ENCODE measurements at places on chromosomes 16 and 17.

DNA sequence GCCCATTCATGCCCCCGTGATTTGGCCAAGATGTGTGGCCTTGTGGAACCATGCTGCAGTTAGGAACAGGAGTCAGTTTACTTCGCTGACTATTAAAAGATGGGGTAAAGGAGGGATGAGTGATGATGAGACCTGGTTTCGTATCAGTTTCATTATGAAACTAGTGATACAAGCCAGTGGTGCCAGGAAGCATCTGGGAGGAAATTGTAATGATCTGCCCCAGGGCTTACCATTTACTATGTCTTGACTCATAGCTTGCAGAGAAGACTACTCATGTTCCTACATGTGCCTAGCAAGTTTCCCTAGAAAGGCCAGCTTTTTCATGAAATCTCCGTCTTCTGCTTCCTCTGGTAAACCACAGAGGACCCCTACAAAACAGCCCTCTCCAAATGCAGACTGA lies 23.2 kb downstream of the CDH3 start:
- DNase-seq, result no peak

DNA sequence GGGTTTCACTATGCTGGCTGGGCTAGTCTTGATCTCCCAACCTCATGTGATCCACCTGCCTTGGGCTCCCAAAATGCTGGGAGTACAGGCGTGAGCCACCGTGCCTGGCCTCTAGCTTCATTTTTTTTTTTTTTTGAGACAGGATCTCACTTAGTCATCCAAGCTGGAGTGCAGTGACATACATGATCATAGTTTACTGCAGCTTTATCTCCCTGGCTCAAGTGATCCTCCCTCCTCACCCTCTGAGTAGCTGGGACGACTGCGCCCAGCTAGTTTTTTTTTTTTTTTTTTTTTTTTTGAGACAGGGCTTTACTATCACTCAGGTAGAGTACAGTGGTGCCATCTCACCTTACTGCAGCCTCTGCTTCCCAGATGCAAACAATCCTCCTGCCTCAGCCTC lies 9.7 kb downstream of the RPA1 start:
- DNase-seq, result no peak

DNA sequence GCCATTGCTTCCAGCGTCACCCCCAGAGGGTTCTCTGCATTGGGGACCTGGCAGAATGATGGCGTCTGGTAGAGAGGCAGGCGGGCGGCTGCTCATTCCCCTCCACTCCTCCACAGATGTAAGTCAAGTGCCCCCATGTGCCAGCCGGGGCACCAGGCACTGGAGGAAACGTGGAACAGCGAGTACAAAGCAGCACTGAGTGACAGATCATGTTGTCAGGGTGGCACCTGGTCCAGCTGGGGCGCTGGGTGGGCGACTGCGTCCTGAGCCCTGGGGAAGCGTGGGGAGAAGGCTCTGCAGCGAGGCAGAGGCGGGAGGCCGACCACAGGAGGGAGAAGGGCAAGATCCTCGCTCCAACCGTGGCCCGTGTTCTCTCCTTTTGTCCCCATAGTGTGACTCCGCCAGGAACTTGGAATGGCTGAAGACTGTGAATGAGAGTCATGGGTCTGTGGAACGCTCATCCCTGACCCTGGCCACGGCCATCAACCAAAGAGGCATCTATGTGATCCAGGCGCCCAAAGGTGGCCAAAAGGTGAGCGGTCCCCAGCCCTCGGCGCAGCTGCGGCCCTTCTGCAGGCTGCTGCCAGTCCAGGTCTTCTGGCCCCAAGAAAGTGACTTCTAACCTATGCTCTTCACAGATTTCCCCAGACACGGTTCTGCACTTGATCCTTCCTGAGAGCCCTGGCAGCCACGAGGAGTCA lies 76.7 kb downstream of the RNF213 start:
- no peak for DNase-seq

- DNase-seq, result no peak
These were observed 22.2 kb upstream of the C17orf113 start for GRCh38 chr17:42072323-42073187.

DNA sequence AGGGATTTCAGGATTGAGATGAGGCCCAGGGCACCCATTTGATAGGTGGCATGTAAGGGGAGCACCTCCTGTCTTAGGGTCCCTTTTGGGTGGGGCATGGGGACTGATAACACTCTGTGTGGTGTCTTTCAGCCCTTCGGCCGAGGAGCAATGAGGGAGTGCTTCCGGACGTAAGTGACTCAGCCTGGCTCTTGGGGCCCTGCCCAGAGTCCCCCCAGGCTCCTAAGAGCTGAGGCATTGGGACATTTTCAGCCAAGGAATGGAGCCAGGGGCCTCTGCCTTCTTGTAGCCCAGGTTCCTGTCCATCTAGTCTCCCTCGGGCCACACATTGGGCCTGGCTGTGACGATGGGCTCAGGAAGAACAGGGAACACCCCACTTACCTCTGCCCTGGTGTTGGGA lies 44.4 kb downstream of the EEF2K start:
- DNase-seq, result no peak

- no peak for DNase-seq
These were observed 126.3 kb upstream of the IRX3 start for GRCh38 chr16:54412777-54413455.

- DNase-seq, result no peak
These were observed 62.7 kb downstream of the ZNF423 start for GRCh38 chr16:49793244-49793643.

DNA sequence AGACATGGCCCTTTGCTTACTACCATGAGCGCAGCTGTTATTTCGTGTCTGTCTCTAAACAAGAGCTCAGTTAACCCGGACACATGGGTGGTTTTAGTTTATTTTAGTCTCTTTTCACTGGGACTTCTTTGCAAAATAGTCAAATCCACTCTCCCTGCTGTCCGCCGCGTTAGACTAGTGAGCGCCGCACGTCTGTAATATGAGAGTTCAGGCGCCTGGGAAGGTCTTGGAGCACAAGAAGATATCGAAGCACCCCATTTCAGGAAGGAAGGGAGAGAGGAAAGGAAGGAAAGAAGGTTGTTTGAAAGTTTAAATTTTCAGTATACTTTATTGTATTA lies 111.0 kb upstream of the CHMP6 start:
- no peak for DNase-seq

DNA sequence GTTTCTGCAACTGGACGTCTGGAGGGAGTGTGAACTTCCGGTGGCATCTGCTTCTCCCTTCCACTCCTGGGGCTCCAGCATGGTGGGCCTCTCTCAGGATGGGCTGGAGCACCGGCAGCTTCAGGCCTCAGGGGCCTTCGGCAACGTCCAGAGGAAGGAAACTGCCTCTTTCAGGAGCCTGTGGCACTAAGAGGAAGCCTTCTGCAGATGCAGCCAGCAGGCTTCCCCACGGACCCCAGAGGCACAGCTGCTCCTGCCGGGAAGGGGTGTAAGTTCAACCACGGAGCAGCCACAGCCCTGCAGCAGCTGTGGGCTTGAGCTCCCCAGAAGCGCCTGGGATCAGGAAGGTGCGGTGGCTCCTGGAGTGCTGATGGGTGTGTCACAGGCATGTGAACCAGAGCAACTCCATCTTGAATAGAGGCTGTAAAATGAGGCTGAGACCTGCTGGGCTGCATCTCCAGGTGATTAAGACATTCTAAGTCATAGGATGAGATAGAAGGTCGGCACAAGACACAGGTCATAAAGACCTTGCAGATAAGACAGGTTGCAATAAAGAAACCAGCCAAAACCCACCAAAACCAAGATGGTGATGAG lies 50.8 kb upstream of the KLHDC4 start:
- no peak for DNase-seq

DNA sequence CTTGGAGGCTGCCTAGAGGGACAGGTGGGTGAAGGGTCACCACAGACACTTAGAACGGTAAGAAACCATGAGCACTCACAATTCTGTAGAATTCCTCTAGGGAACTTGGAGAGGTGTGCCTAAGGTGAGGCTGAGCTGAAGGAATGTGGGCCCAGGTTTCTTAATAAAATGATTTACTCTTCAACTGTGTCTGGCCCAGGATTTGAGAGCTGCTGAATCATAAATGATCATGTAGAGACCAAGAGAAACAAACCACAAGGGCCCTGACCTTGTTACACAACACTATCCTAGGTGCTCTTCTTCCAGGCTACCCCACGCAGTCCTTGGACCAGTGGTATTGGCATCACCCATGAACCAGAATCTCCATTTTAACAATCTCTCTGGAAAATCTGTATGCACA lies 27.7 kb downstream of the ZNF18 start:
- DNase-seq, result no peak

DNA sequence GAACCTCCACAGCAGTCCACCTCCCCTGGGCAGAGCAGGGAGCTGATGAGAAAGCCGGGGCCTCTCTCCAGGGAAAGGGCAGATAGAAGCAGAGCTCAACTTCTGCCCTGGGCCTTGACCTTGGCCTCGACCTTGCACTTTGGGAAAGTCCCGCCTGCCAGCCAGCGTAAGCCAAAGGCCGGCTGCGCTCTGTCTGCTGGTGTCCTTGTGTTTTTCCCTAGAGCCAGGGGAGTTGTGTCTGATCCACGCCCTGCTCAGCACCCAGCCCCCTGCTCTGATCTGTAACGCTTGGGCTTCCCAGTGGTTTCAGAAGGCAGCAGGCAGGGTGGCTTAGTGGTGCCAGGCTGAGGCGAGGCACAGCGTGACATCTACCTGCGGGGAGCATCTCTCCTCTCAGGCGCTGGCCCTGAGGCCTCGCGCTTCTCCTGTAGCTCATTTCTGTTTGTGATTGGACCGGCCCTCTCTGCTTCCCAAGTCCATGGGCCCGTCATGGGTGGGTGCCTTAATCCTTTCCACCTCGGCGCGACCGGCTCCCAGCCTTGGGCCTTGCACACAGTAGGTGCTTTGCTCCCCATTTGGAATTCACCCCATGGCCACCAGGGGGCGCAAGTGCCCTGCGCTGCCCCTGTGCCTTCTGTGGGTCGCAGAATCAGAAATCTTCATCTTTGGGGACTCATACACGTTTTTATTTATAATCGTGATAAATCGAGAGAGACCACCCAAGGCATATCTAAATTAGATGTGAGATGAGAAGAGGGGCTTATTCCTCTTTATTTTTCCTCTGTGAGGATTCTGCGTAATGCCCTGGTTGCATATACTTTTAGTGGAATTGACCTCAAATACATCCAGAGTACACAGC lies 24.2 kb downstream of the SGSH start:
- DNase-seq, result peak; percentile 53

DNA sequence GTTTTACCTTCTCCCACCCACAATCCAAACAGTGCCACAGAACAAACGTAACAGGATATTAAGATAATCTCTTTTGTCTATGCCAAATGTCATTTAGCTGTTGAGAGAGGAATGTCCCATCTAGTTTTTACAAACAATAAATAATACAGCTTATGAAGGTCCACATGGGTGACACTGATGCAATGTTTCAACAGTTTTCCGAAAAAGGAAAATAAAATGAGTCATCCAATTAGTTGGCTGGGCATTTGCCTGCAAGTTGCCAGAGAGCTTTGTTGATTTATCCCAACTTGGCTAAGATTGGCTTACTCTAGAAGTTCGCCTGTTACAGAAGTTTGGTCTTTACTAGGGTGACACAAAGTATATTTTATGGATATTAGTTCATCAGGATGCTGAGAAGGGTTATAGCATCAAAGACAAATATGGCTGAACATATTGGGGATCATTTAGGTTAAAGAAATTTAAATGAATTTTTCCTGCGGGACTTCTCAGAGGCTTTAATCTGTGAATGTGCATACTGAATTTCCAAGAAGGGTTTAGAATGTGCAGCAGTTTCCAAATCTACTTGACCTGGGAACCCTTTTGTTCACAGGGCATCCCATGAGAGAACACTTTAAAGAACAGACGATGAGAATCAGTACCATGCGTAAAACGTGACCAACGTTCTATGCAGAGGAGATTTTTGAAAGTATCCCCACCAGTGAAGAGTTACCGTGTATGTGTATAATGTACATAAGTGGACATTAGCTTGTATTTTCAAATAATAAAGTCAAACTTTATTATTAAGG lies 73.1 kb downstream of the CDH13 start:
- no peak for DNase-seq

GRCh38 chr17:27299384-27300049 lies 5.6 kb downstream of the WSB1 start:
- no peak for DNase-seq

DNA sequence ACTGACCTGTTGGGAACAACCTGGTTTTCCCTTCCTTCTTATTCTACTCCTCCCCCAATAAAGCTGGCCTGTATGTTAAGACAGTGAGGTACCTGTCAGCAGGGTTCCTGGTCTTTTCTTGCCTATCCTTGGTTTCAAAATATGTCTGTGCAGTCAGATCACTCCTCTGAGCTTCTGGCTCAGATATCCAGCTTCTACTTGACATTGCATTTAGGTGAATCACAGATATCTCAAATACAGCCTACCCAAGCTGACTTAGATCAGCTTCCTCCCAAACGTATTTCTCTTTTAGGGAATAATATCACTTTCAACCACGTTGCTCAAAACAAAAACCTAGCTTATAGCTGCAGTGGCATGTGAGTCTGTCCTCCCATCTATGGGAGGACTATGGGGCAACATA lies 48.7 kb downstream of the TEX14 start:
- DNase-seq, result no peak

DNA sequence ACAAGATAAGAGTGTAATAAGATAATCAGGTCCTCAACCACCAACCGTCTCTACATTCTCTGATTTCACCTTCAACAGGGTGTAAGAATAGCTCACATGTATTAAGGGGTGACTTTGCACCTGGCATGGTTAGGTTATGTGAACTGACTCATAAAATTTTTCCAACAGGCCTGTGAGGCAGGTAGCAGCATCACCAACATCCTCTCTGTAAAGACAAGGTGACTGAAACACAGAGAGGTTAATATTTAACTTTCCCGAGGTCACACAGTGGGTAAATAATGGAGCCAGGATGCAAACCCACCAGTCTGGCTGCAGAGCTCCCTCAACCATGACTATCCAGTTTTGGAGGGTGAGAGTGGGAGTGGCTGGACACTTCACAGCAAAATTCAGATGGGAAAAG lies 317.2 kb downstream of the C16orf95 start:
- DNase-seq, result no peak

DNA sequence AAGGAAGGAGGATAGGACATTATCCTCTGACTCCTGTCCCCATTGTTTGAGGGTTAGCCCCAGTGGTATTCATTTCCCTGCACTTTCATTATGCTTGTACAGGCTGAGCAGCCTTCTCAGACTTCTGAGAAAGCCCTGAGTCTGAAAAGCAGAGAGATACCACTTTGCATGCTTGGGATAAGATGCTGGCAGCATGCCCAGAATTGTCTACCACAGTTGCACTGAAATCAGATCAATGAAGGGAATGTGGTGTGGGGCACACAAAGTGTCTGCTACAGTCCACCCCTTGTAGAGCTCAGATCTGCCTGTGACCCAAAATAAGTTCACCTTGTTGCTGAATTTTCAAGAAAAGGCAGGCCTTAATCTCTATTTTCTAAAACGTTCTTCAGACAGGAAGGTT lies 160.6 kb downstream of the CCT6B start:
- no peak for DNase-seq

- DNase-seq, result no peak
These were observed 46.5 kb upstream of the GSE1 start for GRCh38 chr16:85566561-85567100.

Data from stimulated activated CD4-positive, alpha-beta T cell treated with anti-CD3 and anti-CD28 coated beads, TNF-alpha, amount 100 ng/mL, for 1 hour (primary cell).